CD8-positive, alpha-beta memory T cell (primary cell): ENCODE measurements at places on chromosomes 7 and 10.

DNA sequence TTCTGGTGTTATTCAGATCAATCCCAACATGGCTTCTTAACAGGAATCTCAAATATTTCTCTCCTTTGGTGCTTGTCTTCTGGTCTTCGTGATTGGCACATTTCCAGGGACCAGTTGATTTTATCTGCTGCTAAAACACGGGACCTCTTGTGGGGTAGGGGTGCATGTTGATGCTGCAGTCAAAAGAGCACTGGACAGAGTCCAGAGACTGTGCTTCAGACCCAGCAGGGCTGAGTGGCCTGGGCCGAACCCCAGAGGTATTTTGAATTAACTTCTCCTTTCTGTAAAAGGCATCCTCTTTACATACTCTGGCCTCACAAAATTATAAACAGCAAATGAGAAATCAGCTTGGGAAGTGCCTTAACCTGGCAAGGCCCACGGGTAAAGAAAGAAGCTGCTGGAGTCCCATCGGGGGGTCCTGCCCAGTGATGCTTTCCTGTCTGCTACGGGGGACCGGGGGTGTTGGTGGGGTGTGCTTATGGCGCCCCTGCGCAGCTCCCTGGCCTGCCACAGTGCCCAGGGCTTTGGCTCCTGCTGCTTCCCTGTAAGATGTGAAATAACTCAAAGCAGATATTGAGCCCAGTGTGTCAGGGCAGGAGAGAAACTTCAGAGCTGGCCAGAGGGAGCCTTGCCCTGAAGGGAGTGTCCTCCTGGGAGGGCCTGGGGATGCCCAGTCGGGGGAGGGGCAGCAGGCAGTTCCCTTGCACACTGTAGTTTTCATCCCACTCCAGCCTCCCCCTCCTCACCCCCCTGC, 230.5 kb downstream of the TCF7L2 start:
- no peak for DNase-seq

- DNase-seq, result no peak
Observed at GRCh38 chr7:118836933-118837332, 612.4 kb downstream of the ANKRD7 start.

GRCh38 chr7:94294471-94295131, 100.1 kb upstream of the COL1A2 start:
- no peak for DNase-seq

DNA sequence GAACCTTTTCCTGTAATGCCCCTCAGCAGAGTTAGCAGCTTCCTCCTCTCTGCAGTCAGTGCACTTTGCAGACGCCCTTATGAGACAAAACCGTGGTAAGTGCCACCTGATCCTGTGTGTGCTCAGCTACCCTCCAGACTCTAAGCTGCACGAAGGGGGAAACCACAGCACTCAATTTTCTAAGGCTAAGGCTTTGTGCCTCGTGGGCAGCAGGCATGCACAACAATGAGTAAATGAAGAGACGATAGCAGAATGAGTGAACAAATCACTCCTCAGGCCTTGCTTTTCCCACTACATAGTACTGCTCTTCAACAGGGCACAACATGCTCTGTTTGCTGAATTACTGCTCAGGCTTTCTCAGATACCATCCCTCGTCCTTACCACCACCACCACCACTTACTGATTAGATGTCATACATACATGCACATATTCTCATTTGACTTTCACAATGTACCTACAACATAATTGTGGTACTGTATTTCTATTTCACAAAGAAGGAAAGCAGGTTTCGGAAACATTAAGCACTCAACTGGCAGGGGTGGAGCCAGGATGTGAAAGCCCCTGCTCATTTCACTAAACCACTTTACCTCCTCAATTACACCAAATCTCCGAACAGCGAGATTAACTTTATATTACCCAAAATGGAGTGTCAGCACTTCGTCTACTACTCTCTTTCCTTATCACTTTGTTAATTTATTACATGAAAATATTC, 85.4 kb downstream of the ICA1 start:
- DNase-seq, result peak; percentile 83

- no peak for DNase-seq
Observed at GRCh38 chr7:54995610-54996363, 23.0 kb upstream of the EGFR start.

DNA sequence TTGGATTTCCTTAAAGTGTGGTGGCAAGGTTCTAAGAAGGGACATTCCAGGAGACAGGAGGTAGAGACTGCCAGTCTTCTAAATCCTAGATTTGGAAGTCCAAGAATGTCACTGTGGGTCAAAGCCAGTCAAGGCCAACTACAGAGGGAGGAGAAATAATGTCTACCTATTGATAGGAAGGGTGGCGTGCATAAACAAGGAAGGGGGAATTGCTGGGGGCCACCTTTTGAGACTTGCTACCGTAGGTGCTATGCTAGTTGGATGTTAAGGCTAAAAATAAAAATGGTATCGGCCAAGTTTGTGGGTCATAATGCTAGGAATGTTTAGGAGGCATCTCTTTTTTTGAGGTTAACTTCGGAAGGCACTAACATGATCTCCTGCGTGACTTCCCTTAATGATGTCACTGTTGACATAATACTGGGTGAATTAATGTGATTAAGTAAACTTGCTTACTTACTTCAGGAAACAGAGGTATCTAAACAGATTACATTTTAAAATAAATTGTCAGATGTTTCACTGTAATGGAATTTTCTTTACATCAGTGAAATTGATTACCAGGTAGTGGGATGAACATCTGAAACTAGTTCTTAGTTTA, 4.8 kb downstream of the BTRC start:
- no peak for DNase-seq

DNA sequence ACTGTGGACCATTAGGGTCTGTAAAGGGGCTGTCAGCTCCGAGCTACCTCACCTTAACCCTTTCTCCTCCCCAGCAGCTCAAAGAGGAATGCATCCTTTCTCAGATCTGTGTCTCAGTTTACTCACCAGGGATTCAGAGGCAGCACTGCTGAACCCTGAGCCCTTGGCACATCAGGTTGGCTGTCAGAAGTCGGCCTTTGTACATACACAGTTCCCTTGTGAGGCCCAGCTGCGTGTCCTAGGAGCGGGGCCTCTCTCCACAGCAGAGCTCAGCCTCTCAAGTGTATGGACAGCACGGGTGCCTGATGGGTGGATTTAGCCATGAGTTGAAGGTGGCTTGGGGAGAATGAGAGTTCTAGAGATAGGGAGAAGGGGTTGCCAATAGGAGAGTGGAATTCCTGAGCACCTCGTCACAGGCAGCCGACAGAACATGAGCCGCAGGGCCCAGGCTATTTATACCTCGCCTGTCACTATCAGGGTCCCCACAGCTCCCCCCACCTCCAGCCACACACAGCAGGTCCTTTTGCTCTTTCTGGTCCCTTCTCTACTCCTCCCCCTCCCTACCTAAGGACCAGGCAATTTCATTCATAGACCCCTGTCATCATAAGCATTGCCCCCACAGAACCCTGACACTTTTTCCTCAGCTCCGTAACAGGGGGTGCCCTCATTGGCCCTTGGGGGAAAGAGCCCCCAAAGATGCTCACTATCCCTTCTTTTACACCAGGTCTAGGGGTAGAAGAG, 2.1 kb upstream of the FLNC start:
- no peak for DNase-seq

DNA sequence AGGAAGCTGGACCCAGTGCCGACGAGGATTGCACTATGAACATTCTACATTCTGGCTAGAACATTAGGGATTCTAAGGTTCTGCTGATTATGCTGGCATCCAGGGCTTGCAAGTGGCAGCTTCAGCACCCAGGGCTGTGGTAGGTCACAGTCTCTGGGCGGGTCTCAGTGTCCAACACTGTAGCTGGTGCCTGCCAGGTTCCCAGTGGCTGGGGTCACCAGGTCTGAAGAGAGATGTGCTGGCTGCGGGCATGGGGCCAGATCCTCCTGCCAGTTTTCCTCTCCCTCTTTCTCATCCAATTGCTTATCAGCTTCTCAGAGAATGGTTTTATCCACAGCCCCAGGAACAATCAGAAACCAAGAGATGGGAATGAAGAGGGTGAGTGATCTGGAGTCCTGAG, at the start of gene PTTG1IP2:
Gene PTTG1IP2, plus strand, starts transcription at position 86 of the 400 bp plus-strand sequence. Its CDS starts 148 bp downstream, at position 234.
- no peak for DNase-seq

GRCh38 chr10:1354809-1355710, 298.9 kb downstream of the WDR37 start:
- no peak for DNase-seq

DNA sequence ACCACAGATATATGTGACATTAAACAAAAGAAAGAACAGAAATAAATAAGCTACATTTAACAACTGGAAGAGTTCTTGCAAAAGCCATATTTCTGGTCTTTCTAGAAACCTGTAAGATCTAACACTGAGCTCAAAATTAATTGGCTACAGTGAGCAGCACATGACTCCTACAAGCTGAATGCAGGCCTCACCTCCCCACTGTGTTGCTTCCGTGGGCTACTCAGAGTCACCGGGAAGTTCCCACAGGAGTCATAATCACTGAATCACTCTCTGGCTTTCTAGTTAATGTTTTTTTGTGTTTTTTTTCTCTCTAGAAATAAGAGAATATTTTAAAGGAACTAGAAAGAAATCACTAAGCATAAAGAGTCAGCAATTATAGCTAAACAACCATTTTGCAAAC, 10.2 kb upstream of the MRPS24 start:
- DNase-seq, result no peak

GRCh38 chr10:107075117-107075516, 89.4 kb downstream of the SORCS1 start:
- DNase-seq, result no peak

GRCh38 chr10:62735464-62736167, 68.9 kb upstream of the ADO start:
- no peak for DNase-seq

GRCh38 chr10:99411546-99411945, 18.9 kb downstream of the GOT1 start:
- DNase-seq, result no peak

DNA sequence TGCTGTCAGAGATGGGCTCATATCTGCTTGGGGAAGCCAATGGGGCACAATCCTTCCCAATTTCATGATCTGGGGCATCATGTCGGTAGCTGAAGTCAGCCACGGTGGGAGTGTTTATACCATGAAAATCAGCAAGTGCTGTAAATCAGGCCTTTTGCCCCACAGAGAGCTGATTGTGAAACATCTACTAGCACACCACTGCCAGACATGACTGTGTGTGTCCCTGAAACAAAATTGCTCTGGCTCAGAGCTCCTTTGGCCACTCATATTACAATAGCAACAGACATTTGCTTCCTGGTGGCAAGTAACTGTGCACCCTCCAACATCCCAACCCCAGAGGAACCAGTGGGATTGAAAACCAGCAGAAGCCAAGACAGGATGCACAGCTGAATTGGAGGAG, 23.7 kb downstream of the GPR26 start:
- DNase-seq, result no peak

DNA sequence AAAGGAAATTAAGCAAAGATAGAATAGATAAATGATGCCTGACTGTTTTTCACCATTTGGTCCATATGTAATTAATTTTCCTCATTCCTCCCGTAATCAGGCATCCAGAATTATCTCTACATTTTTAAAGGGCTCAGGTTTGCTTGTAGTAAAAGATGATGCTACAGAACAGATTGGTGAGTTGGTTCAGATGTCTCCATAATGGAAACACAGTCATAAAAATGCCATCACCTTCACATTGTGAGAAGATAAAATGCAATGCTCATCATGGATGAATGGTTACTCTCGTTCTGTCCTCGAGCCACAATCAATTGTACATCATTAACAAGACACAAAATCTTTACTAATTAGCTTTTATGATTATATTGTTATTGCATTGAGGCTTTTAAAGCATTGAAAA, 64.9 kb upstream of the CELF2 start:
- DNase-seq, result no peak

DNA sequence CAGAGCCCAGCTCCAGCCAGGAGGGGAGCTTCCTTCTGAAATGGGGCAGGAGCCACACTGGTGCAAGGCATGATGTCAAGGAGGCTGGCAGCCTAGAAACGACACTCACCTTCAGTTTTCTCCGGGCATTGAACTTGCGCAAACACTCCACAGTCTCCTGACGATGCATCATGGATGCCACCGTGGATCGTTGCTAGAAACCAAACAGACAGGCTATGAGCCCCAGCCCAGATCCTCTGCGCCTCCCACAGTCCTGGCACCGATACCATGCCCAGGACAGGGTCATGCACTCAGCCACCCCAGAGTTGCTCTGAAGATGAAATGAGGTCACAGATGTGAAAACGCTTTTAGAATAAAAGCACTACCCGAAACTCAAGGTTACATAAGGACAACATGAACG, 31.0 kb upstream of the NDST2 start:
- no peak for DNase-seq

DNA sequence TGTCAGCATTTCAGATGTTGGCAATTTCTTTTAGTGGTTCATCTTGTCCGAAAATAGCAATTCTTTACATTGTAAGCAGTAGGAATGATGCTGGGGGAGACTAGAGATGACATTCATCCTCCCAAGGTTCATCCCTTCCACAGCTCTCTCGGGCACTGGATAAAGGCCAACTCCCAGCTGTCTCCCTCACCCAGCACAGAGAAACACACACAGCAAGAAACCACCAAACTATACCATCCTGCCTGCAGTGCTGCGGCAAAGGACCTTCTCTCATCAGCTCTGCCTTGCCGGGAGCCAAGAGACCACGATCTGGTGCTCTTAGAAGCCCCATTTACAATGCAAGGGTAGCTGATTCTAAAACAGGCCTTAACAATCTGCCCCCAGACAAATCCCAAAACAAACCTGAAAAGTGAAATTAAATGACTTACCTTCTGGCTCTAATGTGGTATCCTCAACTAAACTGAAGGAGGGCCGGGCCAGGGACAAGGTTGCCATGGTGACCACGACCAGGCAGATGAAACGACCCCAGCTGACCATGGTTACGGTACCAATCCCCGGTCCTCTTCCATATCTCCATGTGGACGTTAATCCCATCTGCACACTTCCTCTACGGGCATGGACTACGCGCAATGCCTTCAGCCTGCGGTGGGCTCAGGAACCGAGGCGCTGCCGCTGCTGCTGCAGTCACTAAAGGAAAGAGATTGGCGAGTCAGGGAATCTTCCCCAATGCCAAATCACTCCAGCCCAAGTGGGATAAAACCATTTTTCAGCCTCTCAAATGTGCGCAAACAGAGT, 4.8 kb downstream of the FGFR2 start:
- no peak for DNase-seq

- no peak for DNase-seq
Observed at GRCh38 chr7:158609313-158609974, 21.8 kb upstream of the PTPRN2 start.

DNA sequence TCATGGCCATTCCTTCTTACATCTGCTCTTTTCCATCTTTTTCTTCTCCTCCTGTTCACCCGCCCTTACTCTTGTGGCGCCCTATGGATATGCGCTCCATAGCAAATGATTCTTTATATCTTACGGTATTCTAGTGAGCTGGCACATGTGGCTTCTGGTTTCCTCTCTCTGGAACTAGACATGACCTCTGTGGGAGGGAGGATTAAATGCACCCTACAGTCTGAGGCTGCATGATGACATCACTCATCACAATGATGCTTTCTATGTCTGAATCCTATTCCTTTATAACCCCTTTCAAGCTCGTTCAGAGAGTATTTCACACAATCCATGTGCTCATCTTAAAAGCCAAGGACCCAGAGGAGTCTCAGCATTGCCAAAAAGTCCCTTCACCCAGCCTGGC, 153.3 kb downstream of the EGFR start:
- no peak for DNase-seq
